ENCODE measurements at places on chromosomes 3 and 15. TPM values are rescaled to one million over a fixed set of nuclear protein-coding genes. Genes with fewer than 3 reads are reported as not detected.

Gene EPHB1
- 2.8 TPM for total RNA-seq

Gene ALDH1L1
- total RNA-seq: 0.90 TPM

Gene CSPG5
- total RNA-seq: 5.7 TPM

Gene PLXND1
- 50.9 TPM for total RNA-seq

Gene CXCR6
- not detected for total RNA-seq

Gene GABPB1
- total RNA-seq: 43.2 TPM

All from H9 (cell line).